ENCODE measurements at places on chromosomes 1 and 21. TPM values are rescaled to one million over a fixed set of nuclear protein-coding genes. Genes with fewer than 3 reads are reported as not detected.

DNA sequence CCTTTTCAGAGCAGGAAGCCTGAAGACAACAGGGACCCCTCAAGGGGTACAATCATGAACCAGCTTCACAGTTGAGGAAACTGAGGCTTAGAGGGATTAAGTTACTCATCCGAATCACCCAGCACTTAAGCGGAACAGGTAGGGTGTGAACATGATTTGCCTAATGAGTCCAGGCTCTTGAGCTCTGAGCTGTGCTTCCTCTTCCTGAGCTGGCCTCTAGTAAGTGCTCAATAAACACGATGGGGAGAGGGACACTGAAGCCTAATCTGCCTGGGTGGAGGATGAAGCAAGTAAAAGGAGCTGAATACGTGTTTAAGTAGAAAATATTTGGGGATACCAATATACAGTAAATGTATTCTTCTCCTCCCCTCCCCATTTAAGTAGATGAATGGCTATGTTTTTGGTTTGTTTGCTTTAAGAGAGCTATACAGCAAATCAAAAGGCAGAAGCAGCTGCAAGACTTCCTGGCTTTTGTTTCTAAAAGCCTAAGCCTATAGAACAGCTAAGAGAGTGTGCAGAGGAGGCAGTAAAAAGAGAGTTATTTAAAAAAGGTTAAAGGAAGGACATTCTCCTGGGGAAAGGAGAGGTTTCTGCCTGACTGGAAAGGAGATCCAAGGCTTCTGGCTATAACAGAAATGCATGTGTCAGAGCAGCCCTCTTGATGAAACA, 20.5 kb downstream of the STPG1 start:
- DNase-seq, result no peak

Gene PAPPA2
- 0.06 TPM for total RNA-seq

DNA sequence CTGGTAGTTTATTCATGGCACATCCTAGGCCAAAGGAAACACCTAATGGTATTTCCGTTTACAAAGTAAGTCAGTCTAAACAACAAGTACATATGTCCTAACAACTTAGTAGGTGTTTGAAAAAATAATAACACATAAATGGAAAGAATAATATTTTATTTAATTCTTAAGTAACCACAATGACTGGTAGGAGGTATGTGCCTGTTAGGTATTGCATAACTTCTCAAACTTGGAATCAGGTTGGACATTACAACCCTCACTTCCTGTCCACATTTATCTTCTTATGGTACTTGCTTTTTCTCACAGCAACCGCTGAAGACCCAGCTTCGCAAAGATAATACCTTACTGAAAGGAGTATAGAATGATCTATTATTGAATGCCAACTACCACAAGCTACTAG, 64.2 kb downstream of the VPS13D start:
- DNase-seq, result no peak

GRCh38 chr1:18073066-18073642, 34.4 kb upstream of the IGSF21 start:
- DNase-seq, result no peak

Gene CFHR5
- not detected for total RNA-seq

Gene LRRIQ3
- total RNA-seq, result 0.19 TPM

- DNase-seq, result no peak
Measured at GRCh38 chr1:84297546-84298244, 3.8 kb upstream of the SAMD13 start.

- no peak for DNase-seq
Measured at GRCh38 chr1:225658041-225658440, 5.1 kb upstream of the ENAH start.

GRCh38 chr1:74505928-74506710, 6.3 kb downstream of the LRRC53 start:
- no peak for DNase-seq

Gene GBP6
- total RNA-seq, result not detected

GRCh38 chr1:116538544-116538943, 32.3 kb downstream of the CD58 start:
- no peak for DNase-seq

- DNase-seq, result no peak
Measured at GRCh38 chr1:41641475-41641814, 157.0 kb upstream of the EDN2 start.

- DNase-seq, result no peak
Measured at GRCh38 chr1:93805027-93805610, 73.9 kb downstream of the DNTTIP2 start.

- DNase-seq, result peak; percentile 89
Measured at GRCh38 chr1:154434346-154435085, 29.4 kb downstream of the IL6R start.

DNA sequence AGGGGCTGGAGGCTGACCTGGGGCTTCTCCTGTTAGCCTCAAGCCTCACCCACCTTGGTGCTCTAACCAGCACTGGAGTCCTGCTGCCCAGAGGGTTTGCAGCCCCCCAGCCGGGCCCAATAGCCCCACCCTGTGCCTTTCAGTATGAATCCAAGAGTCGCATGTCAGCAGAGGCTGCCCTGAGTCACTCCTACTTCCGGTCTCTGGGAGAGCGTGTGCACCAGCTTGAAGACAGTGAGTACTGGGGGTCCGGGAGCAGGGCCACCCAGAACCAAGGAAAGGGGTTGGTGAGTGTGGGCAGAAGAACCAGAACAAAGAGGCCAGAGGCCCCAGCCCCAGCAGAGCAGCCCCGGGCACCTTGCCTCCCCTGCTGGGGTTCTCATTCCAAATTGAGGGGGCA, 25.6 kb downstream of the CDK18 start:
- peak; percentile 18 for DNase-seq

DNA sequence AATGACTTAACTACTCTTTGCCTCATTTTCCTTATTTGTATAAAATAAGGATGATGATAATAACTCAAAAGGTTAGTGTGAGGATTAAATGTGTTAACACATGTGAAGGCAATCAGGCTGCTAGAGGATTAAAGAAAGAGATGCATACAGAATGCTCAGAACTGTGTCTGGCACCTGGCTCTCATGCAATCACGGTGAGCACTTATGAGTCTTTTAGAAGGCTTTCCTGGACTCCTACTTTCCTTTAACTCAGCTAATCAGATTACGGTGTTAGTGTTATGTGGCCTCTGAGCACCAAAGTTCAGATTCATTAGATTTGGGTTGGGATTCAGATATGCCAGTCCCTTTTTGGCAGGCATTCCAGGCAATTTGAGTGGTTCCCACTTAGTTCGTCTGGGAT, 311.6 kb upstream of the USP24 start:
- no peak for DNase-seq

Gene HSD17B7
- 1.6 TPM for total RNA-seq

Gene LIN28A
- total RNA-seq, result not detected

GRCh38 chr1:10170239-10170574, 40.2 kb upstream of the KIF1B start:
- DNase-seq, result no peak

DNA sequence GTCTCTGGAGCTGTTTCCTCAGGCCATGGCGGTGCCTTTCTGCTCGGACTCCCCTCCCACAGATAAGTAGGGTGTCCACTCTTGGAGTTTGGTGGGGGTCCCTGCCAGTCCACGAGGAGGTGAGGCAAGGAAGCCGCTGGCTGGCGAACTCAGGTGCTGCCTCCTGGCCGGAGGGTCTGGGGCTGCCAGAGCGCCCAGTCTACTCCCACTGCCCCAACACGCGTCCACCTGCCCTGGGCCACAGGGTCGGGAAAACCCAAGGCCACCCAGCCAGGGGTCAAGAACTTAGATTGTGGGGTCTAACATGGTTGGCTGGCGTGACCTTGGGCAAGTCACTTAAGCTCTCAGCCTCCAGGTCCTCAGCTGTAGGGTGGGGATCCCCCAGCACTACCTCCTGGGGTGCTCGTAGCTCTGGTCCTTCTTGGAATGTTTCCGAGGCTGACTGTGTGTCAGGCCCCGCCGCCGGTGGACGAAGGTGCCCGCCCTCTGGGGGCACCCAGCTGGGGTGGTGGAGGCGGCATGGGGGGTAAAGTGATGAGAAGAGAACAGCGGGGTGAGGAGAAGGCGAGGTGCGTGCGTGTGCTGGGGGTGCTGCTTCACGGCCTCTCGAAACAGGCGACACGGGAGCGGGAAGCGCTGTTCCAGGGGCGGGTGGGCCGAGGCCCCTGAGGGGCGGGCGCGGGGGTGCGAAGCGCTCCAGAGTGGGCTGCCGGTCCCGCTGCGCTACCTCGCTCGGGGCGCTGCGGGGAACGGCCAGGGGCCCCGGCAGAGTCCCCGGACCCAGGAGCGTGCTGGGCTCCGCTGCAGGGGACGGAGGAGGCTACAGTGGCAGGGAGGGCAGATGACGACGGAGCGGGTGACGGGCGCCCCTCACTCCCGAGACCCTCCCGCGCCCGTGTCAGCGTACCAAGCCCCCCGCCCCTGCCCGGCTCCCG, 1.2 kb downstream of the SH2D5 start:
- no peak for DNase-seq

- DNase-seq, result peak; percentile 45
Measured at GRCh38 chr1:230681599-230681998, 32.3 kb downstream of the AGT start.

GRCh38 chr1:45306319-45306718, 20.4 kb upstream of the HPDL start:
- DNase-seq, result no peak

DNA sequence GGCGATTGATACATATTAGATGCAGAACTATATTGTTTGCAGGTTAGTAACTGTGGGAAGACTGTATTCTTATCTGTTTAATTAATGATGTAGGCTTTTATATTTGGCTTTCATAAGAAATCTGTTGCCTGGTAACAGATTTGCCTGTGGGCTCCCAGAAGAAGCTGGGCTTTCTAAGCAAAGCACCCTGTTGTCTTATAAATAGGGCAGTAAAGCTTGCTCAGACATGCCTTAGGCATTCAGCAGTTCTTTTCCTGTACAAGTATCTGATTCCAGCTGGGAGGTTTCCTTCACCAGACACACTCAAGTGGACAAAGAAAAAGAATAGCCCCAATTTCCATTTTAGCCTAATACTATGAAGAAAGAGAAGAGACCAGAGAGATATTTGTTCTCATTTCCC, 524.0 kb downstream of the LRRIQ3 start:
- no peak for DNase-seq

GRCh38 chr1:166822385-166822784, 16.9 kb upstream of the POGK start:
- no peak for DNase-seq

DNA sequence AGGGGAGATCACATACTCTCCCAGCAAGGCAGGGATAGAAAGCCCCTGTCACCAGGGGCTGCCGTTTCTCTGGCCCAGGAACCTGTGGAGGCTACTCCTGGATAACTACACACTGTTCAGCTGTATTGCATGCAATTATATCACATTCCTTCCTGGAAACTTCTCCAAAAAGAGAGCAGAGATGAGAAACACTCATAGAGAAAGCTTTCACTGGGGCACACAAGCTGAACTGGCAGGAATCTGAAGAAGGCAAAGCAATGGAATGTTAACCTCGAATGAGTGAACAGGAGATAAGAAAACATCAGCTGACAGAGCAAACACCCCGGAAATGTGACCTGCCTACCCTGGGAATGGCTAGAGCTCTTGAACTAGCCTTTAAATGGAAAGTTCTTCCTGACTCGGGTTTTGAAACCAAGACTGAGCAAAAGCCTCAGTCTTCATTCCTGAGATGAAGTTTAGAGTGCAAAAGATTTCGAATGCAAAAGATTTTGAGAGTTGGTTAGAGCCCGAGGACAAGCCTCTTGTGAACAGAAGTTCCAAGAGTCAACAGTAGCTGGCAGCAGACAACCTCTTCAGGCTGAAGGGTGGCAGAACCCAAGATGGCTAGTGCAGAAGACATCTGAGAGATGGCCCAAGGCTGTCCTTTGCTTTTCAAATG, 32.3 kb downstream of the CCN1 start:
- no peak for DNase-seq

- DNase-seq, result no peak
Measured at GRCh38 chr1:241630476-241630875, 9.7 kb downstream of the CHML start.

Gene SMIM12
- total RNA-seq, result 36.0 TPM

All from psoas muscle (tissue), 8 donors.